Immature natural killer cell (primary cell): ENCODE measurements at places on chromosomes 3 and 15. TPM values are rescaled to one million over a fixed set of nuclear protein-coding genes. Genes with fewer than 3 reads are reported as not detected.

The GATM gene
- 0.54 TPM for polyA plus RNA-seq

The C2CD4B gene
- not detected for polyA plus RNA-seq

The PIAS1 gene
- 112 TPM for polyA plus RNA-seq

The LPP gene
- 11.3 TPM for polyA plus RNA-seq

The IL20RB gene
- polyA plus RNA-seq = not detected

The HTR3E gene
- not detected for polyA plus RNA-seq

The GP5 gene
- not detected for polyA plus RNA-seq

The TRPM1 gene
- 0.11 TPM for polyA plus RNA-seq

The NME9 gene
- polyA plus RNA-seq = 0.50 TPM

The ALDH1A2 gene
- polyA plus RNA-seq = 0.59 TPM

GRCh38 chr3:188006726-188007393 is 147.1 kb upstream of the LPP start:
- DNase-seq = no peak
- H3K4me3 ChIP-seq = no peak overlapping the region
- peaks cover 5% of the 10 kb centered on the region for H3K36me3 ChIP-seq
- peaks cover 3% of the 10 kb centered on the region for H3K27me3 ChIP-seq

DNA sequence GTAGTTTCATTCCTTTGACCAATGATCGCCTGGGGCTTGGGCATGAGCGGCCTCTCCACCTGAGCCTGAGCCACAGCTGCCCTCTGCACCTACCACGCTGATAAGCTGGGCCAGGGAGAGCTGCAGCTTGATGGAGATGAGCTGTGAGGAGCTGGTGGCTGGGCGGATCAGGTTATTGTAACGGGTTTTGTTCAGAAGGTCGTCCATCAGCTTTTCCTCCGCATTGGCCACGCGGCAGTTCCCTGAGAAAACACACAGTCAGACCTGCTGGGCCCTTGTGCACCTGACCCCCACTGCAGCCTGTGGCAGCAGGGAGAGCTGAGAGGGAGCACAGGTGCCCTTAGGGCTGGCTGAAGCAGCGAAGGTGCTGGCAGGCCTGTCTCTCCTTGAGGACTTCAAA is 5.7 kb downstream of the CHRNB4 start:
- no peak overlapping the region for H3K4me3 ChIP-seq
- no peak overlapping the region for H3K27ac ChIP-seq
- H3K27me3 ChIP-seq = peaks cover 16% of the 10 kb centered on the region
- no peaks in the 10 kb centered on the region for H3K36me3 ChIP-seq
- DNase-seq = no peak

GRCh38 chr3:186821429-186822387 is 15.4 kb upstream of the RFC4 start:
- peak; percentile 48 for DNase-seq
- peaks cover 14% of the 10 kb centered on the region for H3K4me1 ChIP-seq
- H3K4me3 ChIP-seq = no peak overlapping the region
- peaks cover 17% of the 10 kb centered on the region for H3K27me3 ChIP-seq
- H3K36me3 ChIP-seq = no peaks in the 10 kb centered on the region
- no peak overlapping the region for H3K27ac ChIP-seq

GRCh38 chr3:81500039-81500438 is 261.4 kb downstream of the GBE1 start:
- no peak overlapping the region for H3K27ac ChIP-seq
- H3K4me3 ChIP-seq = no peak overlapping the region
- no peaks in the 10 kb centered on the region for H3K27me3 ChIP-seq
- no peak for DNase-seq
- no peaks in the 10 kb centered on the region for H3K4me1 ChIP-seq

DNA sequence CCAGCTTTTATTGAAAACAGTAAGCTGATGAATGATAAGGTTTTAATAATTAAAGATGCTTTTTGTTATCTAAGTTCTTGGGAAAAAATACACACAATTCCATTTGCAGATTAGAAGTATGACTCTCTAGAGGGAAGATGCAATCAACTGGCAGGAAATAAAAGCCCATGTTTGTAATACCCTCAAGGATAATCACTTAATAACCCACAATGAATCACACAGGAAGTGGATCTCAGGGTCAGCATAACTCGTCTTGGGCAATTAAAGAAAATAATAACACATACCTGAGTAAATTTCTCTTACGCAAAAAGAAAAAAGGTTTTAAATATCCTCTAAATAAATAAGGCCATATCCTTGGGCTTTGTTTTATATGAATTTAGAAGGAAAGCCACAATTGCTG is 9.4 kb upstream of the EID1 start:
- no peaks in the 10 kb centered on the region for H3K4me1 ChIP-seq
- peaks cover 12% of the 10 kb centered on the region for H3K27me3 ChIP-seq
- DNase-seq = no peak
- H3K27ac ChIP-seq = no peak overlapping the region
- no peak overlapping the region for H3K4me3 ChIP-seq
- H3K36me3 ChIP-seq = no peaks in the 10 kb centered on the region

GRCh38 chr3:143037867-143038266 is 36.5 kb downstream of the U2SURP start:
- peaks cover 24% of the 10 kb centered on the region for H3K4me1 ChIP-seq
- no peak overlapping the region for H3K4me3 ChIP-seq
- no peaks in the 10 kb centered on the region for H3K27me3 ChIP-seq
- no peak for DNase-seq
- H3K27ac ChIP-seq = no peak overlapping the region
- peaks cover 26% of the 10 kb centered on the region for H3K36me3 ChIP-seq

GRCh38 chr3:112649478-112649735 is 8.5 kb upstream of the CCDC80 start:
- DNase-seq = no peak
- H3K27ac ChIP-seq = no peak overlapping the region
- no peaks in the 10 kb centered on the region for H3K27me3 ChIP-seq
- H3K36me3 ChIP-seq = peaks cover 5% of the 10 kb centered on the region
- no peak overlapping the region for H3K4me3 ChIP-seq

- peak; percentile 73 for DNase-seq
- H3K36me3 ChIP-seq = no peaks in the 10 kb centered on the region
- H3K27ac ChIP-seq = peak overlapping the region; percentile 93
- H3K4me1 ChIP-seq = peaks cover 70% of the 10 kb centered on the region
- peaks cover 12% of the 10 kb centered on the region for H3K27me3 ChIP-seq
Measured at GRCh38 chr15:31263751-31264558, 62.7 kb upstream of the KLF13 start.

- H3K27me3 ChIP-seq = peaks cover 17% of the 10 kb centered on the region
- H3K4me1 ChIP-seq = peaks cover 21% of the 10 kb centered on the region
- DNase-seq = no peak
Measured at GRCh38 chr3:183444748-183445147, 16.3 kb upstream of the MCF2L2 start.

- no peaks in the 10 kb centered on the region for H3K4me1 ChIP-seq
- H3K27me3 ChIP-seq = peaks cover 5% of the 10 kb centered on the region
- H3K27ac ChIP-seq = no peak overlapping the region
- peak overlapping the region; percentile 64 for H3K4me3 ChIP-seq
- H3K36me3 ChIP-seq = no peaks in the 10 kb centered on the region
- peak; percentile 56 for DNase-seq
Measured at GRCh38 chr3:196528639-196529233, 13.6 kb upstream of the SMCO1 start.

DNA sequence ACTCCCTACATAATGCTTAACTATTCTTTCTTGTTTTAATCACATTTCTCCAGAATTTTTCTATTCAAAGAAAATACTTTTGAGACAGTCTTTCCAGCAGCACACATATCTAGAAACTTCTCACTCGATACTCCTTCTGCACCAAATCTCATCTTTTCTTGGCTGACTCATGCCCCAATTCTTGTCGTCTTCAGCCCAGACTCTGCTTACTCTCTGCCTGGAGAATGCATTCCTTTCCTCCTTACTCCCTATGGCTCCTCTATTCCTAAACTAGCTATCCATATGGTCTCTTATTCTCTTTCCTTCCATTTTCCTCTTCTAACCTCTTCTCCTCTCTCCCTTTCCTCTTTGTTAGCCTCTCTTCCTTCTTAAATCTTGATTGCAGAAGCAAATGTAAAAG is 158.7 kb downstream of the GBE1 start:
- H3K4me3 ChIP-seq = no peak overlapping the region
- peaks cover 2% of the 10 kb centered on the region for H3K36me3 ChIP-seq
- DNase-seq = no peak
- no peaks in the 10 kb centered on the region for H3K27me3 ChIP-seq
- no peaks in the 10 kb centered on the region for H3K4me1 ChIP-seq

- no peaks in the 10 kb centered on the region for H3K27me3 ChIP-seq
- no peaks in the 10 kb centered on the region for H3K4me1 ChIP-seq
- H3K36me3 ChIP-seq = no peaks in the 10 kb centered on the region
Measured at GRCh38 chr3:148246291-148246923, 451.3 kb upstream of the AGTR1 start.

DNA sequence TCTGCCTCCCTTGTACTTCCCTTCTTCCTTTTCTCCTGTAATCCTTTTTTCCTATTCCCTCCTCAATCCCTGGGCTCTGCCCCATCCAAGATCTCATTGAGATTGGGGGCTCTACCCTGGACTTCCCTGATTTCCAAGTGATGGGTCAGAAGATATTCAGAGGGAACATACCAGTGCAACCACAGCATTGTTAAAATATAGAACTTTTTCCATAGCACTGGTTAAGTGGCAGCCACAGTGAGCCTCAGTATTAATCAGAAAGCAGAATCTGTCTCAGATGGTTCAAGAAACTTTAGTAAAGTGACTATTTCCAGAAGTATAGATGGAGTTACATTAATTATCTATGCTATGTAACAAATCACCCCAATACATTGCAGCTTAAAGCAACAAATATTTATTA is 18.7 kb upstream of the SCN10A start:
- peaks cover 1% of the 10 kb centered on the region for H3K27me3 ChIP-seq
- peaks cover 12% of the 10 kb centered on the region for H3K4me1 ChIP-seq
- H3K36me3 ChIP-seq = no peaks in the 10 kb centered on the region
- no peak overlapping the region for H3K4me3 ChIP-seq

GRCh38 chr3:168511428-168512014 is 415.8 kb upstream of the GOLIM4 start:
- no peak overlapping the region for H3K4me3 ChIP-seq
- no peaks in the 10 kb centered on the region for H3K4me1 ChIP-seq
- no peaks in the 10 kb centered on the region for H3K27me3 ChIP-seq
- H3K36me3 ChIP-seq = no peaks in the 10 kb centered on the region

GRCh38 chr3:178948546-178948945 is 123.1 kb downstream of the ZMAT3 start:
- H3K36me3 ChIP-seq = peaks cover 10% of the 10 kb centered on the region
- H3K4me3 ChIP-seq = no peak overlapping the region
- no peaks in the 10 kb centered on the region for H3K27me3 ChIP-seq

GRCh38 chr3:127684871-127685707 is 12.3 kb downstream of the ABTB1 start:
- H3K27ac ChIP-seq = no peak overlapping the region
- peaks cover 3% of the 10 kb centered on the region for H3K27me3 ChIP-seq
- H3K36me3 ChIP-seq = no peaks in the 10 kb centered on the region

DNA sequence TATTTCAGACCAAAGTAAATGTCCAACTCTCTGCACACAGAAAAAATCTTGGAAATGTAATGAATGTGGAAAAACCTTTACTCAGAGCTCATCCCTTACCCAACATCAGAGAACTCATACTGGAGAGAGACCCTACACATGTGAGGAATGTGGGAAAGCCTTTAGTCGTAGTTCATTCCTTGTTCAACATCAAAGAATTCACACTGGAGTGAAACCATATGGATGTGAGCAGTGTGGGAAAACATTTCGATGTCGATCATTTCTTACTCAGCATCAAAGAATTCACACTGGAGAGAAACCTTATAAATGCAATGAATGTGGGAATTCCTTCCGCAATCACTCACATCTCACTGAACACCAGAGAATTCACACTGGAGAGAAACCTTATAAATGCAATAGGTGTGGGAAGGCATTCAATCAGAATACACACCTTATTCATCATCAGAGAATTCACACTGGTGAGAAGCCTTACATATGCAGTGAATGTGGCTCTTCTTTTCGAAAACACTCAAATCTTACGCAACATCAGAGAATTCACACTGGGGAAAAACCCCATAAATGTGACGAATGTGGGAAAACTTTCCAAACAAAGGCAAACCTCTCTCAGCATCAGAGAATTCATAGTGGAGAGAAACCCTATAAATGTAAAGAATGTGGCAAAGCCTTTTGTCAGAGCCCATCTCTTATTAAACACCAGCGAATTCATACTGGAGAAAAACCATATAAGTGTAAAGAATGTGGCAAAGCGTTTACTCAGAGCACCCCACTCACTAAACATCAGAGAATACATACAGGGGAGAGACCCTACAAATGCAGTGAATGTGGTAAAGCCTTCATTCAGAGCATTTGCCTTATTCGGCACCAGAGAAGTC is 8.0 kb upstream of the ZNF501 start:
- peaks cover 64% of the 10 kb centered on the region for H3K36me3 ChIP-seq
- H3K27ac ChIP-seq = no peak overlapping the region
- H3K4me1 ChIP-seq = no peaks in the 10 kb centered on the region
- no peak overlapping the region for H3K4me3 ChIP-seq
- DNase-seq = no peak

DNA sequence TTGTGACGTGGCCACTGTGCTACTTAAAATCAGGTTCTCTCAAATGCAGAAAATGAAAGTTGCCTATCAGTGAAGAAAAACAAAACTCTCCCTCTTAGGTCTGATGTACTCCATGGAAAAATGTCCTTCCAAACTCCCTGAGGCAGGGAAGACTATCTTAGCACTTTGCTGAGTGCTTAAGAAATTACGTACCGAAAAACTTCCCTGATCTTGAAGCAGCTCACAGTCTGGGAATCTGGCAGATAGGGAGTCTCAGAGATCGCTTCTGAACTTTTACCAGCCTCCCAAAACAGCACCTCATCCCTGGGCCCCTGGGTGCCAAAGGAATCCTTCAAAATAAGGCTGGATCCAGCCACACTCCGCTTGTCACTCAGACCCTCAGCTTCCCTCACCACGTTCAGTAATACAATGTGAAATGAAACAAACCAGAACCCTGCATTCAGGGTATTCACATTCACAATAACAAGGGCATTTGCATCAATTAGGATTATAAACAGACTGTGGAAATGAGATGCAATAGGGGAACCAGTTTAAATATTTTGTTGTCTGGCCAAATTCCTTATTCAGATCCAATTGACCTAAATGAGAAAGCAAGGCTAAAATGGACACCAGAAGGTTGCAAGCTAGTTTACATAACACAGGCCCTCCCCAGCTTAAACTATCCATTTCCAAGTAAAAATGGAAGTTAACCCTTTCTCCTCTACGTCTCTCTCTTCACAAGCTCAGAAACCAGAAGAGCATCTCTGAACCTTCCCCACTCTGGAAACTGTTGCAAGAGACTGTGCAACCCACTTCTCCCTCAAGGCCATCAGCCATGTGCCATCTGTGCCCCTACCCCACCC is 20.9 kb downstream of the OSBPL10 start:
- H3K4me1 ChIP-seq = no peaks in the 10 kb centered on the region
- no peak overlapping the region for H3K4me3 ChIP-seq
- H3K36me3 ChIP-seq = no peaks in the 10 kb centered on the region
- H3K27ac ChIP-seq = no peak overlapping the region
- DNase-seq = no peak

DNA sequence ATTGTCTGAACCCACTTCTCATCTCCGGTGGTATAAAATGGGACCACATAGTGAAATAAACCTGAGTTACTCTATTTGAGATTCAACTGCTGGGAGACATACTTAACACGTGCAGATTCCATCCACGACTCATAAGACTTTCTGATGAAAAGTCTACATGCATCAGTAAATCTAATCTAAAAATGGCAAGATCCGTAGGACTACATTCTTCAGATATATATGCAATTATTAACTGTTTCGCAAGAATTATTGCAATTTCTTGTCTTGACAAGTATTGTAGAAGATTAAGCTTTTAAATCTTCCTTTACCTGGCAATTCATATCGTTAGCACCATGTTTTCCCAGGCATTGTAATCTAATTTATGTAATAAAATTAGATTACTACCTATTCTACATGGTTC is 718.7 kb upstream of the CBLB start:
- no peaks in the 10 kb centered on the region for H3K4me1 ChIP-seq
- no peak overlapping the region for H3K4me3 ChIP-seq
- H3K36me3 ChIP-seq = no peaks in the 10 kb centered on the region
- H3K27ac ChIP-seq = no peak overlapping the region
- H3K27me3 ChIP-seq = peaks cover 3% of the 10 kb centered on the region
- DNase-seq = no peak
